Stimulated activated naive CD4-positive, alpha-beta T cell treated with Interleukin-2 at 50 U/mL for 16 hours (primary cell): ENCODE measurements at places on chromosomes 7 and 10.

GRCh38 chr10:404346-404745 is 269.1 kb downstream of the ZMYND11 start:
- DNase-seq = no peak

GRCh38 chr7:148704189-148704588 is 5.5 kb downstream of the CUL1 start:
- DNase-seq = no peak

DNA sequence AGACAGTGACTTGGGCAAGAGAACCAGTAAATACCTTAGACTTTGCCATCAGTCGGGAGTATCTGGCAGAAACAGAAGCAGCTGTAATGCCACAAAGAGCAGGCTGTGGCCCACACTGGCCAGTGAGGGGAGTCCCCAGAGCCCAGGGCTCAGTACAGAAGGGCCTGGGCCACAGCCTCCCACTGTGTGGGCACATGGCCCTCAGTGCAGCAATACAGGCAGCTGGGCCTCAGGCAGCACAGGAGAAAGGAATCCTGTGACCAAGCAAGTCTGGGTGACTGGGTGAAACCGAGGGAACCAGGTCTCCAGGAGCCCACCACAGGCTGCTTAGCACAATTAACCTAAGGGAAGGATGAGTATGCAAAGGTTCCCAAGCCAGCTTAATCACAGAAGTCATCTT is 14.0 kb downstream of the WDR91 start:
- no peak for DNase-seq

GRCh38 chr7:25287291-25287690 is 59.0 kb upstream of the NPVF start:
- DNase-seq = no peak

GRCh38 chr10:23514321-23514720 is 75.4 kb downstream of the OTUD1 start:
- no peak for DNase-seq
